ENCODE measurements at places on chromosomes 6 and 20.
A peak's percentile ranks its signal among the peaks of the same experiment; 100 is the strongest.

- DNase-seq: peak; percentile 77
Measured at GRCh38 chr20:47318586-47319516, 37.6 kb downstream of the ZMYND8 start.

GRCh38 chr6:15948930-15949900 is 179.7 kb upstream of the MYLIP start:
- DNase-seq: peak; percentile 24

DNA sequence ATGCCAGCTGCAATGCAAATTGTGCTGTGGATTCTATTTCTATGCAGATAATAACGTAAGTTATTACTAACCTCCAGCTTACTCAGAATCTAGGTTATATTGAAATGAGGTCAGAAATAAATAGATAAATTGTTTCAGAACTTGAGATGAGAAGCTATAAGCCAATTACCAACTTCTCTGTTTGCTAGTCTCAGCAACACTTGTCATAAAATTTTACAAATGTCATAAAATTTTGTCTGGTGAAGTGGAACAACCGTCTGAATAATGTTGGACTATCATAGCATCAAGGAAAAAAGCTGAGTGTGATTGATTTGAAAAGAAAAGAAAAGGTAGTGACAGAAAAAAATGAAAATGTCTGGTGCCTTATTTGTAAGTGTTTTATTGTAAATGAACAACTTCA is 36.7 kb downstream of the COL9A1 start:
- DNase-seq: no peak

DNA sequence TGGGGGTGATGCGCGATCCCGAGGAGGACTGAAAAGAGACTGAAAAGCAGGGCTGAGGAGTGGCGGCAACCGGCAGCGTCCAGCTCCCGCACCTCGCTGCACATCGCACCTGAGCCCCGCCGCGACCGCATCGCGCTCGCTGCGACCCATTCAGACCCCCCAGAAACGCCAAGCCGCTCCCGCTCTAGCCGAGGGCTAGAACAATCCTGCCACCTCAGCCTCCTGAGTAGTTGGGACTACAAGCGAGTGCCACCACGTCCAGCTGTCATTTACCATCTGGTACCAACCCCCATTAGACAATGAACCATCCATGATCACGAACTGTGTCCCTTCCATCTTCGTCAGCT is 33.2 kb downstream of the HLA-A start:
- no peak for DNase-seq

GRCh38 chr6:22313796-22314195 is 17.0 kb upstream of the PRL start:
- no peak for DNase-seq

- no peak for DNase-seq
Measured at GRCh38 chr6:125004198-125004597, 42.0 kb downstream of the RNF217 start.

DNA sequence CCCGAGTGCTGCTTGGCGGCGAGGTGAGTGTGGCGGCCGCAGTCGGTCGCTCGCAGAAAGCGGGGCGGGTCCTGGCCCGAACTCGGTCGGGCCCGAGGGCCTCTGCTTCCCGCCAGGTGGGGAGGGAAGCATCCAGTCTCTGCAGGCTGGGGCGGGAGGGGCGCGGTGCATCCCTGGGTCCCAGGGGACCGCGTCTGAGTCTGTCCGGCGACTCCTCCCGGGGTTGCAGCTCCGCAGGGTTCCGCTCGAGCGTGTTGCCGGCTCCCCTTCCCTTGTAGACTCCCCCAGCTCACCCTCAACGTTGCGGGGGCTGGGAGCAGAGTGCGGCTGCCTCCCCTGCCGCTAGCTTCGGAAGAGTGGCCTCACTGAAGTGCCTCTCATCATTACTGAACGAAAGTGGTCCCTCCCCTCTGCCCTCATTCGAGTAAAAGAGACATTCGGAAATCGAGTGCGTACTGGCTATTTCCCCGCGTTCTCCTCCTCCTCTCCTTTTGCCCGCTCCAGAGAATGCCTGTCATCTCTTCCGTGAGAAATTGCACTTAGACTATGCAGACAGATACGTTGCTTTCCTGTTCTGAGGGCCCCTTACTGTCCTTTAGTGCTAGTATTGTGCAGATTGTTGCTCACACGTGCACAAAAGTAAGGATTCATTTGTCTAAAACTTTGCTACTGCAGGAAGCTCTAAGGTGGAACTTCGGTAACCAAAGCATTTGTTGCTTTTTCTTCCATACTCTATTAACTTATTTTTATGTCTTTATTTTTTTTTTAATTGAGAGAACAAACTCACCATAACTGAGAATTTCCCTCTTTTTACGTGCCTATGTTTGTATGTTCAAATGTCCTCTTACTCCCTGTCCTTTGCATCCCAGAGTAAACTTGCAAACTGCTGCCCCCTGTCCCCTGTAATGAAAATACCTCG is 751 bp downstream of the MAP3K4 start:
- DNase-seq: peak; percentile 67

GRCh38 chr20:12237772-12238171 is 320.1 kb downstream of the BTBD3 start:
- no peak for DNase-seq

GRCh38 chr6:140230282-140230681 is 855.8 kb upstream of the CITED2 start:
- peak; percentile 27 for DNase-seq

DNA sequence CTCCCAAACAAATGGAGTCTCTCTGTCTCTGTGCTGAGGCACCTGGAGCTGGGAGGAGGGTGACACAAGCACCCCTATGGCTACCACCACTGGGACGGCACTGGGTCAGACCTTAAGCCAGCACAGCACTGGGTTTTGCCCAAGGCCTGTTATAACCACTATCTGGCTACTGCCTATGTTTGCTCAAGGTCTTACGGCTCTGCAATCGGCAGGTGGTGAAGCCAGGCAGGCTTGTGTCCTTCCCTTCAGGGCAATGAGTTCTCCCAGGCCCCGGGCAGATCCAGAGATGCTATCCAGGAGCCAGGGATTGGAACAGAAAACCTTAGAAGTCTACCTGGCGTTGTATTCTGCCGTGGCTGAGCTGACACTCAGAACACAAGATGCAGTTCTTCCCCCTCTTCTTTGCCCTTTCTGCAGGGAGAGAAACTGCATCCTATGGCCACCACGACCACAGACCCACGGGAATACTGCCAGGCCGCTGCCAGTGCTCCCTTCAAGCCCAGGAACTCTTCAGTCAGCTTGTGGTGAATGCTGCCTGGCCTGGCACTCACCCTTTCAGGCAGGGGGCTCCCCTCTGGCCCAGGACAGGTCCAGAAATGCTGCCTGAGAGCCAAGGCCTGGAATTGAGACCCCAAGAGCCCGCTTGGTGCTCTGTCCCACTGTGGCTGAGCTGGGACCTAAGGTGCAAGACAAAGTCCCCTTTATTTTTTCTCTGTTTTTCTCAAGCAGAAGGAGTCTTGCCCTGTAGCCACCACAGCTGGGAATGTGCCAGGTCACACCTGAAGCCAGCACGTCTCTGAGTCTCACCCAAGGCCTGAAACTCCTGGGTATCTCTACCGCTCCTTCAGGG is 67.0 kb upstream of the FRMD1 start:
- no peak for DNase-seq

DNA sequence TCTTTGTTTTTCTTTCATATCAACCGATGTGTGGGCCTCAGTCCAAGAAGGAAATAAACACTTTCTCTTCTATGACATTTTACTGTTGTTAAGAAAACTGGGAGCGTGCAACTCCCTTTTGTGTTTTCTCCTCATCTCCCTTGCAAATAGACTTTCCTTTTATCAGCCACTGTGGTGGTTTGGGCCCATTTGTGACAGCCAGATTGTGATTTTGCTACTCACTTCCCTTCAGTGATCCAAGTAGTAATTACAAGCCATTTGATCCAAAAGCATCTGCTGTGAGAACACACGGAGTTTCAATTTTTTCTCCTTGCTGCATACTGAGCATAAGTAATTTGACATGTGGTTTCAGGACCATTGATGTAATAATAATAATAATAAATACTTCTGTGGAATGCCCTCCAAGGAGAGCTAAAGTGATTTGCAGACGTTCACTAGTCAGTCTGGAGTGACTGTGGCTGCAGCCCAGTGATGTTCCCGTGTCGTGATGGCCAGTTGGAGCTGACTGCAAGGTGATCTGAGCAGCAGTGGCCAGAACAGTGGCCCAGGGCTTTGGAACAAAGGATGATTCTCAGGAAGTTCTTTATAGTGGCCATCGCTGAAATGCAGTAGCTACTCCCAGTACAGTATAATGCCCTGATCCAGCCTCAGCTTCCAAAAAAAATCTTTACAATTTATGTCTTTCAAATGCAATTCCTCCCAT is 91.9 kb upstream of the CLDN20 start:
- DNase-seq: no peak

GRCh38 chr6:79413562-79414002 is 123.6 kb downstream of the LCA5 start:
- no peak for DNase-seq

DNA sequence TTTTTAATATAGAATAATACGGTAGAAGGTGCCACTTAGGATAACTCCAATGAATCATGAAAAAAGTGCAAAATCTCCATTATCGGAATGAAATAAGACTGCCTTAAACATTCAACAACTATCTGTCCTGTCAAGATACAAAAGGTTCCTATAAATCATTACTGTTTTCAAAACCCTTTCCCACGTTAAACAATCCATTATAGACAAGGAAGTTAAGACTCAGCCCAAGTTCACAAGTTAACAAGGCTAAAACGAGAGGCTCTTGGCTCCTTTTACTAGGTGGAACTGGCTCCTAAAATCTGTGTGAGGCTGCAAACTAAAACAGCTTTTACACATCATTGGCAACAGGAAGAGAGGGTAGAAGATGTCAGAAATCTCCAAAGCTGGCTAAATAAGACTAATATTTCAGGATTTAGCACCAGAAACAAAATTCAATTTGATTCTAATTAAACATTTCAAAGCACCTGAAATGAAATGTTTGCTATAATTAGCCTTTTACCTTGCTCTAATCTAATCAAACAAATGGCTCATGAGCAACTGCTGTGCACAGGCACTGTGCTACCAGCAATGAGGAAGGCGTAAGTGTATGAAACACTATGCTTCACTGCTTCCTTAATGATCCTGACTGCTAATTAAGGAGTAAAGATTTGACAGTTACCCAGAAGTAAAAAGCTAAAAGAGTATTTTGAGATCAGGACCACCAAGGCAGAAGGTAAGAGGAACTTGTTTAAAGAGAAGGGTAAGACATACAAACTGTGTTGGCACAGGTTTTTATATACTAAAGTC is 109.7 kb downstream of the DST start:
- DNase-seq: peak; percentile 44

DNA sequence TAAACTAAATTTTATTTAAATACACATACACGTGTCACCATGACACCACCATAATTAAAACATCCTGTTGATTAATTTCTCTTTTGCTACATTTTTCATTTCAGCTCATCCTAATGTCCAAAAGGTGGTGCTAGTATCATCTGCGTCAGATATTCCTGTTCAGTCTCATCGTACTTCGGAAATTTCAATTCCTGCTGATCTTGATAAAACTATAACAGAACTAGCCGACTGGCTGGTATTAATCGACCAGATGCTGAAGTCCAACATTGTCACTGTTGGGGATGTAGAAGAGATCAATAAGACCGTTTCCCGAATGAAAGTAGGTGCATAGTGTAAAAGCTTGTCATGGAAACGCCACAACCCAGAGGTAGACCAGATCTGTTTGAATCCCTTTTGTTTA is 263.4 kb downstream of the UTRN start:
- no peak for DNase-seq

GRCh38 chr20:44314870-44315269 is 3.9 kb upstream of the FITM2 start:
- no peak for DNase-seq

DNA sequence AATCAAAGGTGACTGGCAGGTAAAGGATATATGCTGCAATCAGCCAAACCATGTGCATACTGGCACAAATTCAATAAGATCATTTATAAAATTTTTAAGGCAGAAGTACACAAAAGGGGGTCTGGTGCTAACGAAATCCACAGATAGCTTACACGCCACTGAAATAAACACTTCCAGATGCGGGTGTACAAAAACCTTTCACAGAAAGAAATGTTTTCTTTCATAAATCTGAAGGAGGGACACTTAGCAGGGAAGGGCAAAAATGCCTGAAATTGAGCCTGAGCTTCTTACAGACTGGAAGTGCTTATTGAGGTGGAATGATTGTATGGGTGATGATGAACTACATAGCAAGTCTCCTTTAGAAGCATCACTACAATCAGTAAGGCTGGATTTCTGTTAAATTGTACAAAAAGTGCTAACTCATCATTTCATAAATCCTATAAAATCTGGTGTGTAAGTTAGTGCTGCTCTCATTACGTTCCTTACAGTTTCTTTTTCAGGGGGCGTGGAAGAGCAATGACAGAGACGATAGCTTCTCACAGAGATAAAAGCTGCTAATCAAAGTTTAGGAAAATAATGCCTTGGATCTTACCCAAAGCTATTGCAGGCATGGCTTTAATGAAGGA is 409.3 kb upstream of the RUNX2 start:
- DNase-seq: no peak

- DNase-seq: peak; percentile 31
Measured at GRCh38 chr6:127302728-127303660, 36.3 kb downstream of the RNF146 start.

DNA sequence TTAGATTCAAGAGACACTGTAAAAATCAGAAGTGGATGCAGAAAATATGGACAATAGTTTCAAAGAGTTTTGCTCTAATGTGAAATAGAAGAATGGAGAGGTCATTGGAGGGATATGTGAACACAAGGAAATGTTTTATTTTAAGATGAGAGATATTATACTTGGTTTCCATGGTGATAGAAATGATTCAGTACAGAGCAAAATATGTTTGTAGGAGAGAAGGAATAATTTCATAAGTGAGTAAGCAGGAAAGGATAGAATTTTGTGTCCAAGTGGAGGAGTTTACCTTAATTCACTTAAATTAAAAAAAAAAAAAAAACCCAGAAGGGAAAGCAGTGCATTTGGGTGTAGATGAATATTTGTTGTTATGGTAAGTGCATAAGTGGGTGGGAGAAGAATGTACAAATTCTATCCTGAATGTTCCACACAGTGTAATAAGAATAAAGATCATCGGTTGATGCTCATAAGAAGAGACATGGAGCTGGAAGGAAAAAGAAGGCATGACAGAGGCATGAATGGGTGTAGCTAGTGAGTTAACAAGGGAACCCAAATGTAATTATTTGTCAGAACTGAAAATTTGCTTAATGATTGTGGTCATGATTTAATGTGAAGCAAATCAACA is 688.9 kb upstream of the GJE1 start:
- DNase-seq: no peak

- DNase-seq: no peak
Measured at GRCh38 chr6:3415490-3415889, 41.4 kb downstream of the SLC22A23 start.

DNA sequence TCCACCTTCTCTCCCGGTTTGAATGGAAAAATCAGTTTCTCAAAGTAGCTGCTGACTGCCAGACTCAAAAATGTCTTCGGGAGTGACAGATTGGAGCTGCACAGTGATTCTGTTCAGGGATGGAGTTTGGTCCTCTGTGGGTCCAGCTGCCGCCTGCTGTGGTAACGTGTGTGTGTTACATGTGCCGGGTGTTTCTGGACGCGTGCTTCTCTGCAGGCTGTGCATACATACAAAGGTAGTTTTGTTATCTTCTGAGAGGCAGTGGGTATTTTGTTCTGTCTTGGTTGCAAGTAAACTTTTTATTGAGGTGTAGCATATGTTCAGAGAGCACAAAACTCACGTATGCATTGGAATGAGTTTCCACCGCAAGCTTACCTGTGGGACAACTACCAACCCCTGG is 41.3 kb upstream of the NAA20 start:
- DNase-seq: no peak

GRCh38 chr20:63835021-63835858 is 4.2 kb upstream of the ZBTB46 start:
- DNase-seq: peak; percentile 86

GRCh38 chr6:146578054-146578453 is 20.7 kb upstream of the ADGB start:
- DNase-seq: no peak

GRCh38 chr20:34983995-34984735 is 28.5 kb downstream of the MYH7B start:
- no peak for DNase-seq
